ENCODE measurements at places on chromosomes 7 and 10.

- no peak for DNase-seq
Measured at GRCh38 chr10:117626228-117626627, 83.7 kb downstream of the EMX2 start.

GRCh38 chr7:155208681-155209477, 88.8 kb upstream of the INSIG1 start:
- DNase-seq, result no peak

DNA sequence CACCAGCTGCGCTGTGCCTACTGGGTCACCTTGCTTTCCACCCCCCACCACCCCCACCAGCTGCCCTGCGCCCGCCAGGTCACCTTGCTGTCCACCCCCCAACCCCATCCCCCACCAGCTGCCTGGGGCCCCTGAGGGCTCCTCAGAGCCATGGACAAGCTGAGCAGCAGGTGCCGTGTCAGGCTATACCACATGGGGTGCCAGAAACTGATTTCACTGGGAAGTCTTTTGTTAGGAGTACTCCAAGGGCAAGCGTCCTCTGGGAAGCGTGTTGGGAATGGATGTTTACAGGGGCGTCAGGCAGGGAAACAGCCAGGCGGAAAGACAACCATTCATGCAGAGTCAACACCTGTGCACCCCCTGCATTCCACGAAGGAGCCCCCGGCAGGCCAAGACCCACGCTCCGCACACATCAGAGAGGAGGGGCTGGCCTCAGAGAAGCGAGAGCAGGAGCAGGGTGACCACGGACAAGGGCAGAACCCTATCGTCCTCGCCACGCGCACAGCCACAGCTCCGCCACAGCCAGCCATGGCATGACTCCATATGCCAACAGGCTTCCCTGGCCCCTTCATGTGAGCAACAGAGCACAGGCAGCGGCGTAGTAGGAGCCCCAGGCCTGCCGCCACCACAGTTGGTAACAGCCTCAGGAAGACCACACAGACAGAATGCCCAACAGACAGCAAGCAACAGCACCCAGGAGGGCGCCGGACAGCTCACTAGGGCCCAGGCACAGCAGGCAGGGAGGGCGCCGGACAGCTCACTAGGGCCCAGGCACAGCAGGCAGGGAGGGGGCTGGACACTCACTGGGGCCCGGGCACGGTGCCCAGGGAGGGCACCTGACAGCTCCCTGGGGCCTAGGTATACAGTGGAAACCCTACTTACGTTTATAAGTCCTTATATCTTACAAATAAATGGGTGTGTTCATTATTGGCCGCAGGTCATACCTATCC, 180.8 kb downstream of the MAD1L1 start:
- no peak for DNase-seq

DNA sequence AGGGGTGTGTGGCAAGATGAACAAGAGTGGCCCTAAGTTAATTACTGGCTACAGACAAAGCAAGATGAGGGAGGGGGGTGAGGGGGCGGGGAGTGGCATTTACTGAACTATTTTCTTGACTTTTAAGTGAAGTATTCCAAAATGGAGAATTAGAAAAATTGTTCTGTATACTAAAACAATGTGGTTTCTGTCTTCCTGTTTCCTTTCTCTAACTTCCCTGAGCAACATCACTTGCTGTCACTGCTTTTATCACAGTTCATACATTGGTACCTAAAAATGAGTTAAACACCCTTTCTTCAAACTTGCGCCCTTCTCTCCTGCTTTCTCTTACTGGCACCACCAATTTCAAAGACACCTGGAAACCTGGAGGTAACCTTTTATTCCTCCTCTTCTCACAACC, 21.6 kb downstream of the PDZD8 start:
- no peak for DNase-seq

DNA sequence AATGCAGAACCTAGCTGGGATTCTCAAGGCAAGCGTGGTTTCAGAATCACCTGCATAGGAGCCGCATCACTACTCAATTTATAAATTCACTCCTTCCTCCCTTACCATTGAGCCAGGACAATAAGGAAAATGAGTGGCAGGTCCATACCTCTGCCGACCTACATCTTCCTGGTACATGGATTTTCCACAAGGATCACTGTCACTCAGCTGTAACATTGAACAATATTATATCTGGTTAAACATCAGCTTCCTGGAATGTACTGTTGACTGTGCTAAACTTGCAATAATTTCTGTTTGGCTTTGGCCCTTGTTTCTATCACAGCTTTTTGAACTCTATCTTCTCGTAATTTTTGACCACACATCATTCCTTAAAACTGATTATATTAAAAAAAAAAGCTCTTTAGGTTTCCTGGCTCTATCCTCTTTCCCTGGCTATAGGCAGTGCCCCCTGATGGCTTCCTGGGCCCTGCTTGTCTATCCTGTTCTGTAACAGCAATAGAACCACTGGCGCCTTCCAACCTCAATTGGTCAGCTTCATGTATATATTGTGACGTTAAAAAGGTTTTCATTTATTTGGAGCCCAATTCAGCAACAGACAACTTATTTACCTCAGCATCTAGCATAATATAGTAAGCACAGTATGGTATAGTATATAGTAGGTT, 59.2 kb downstream of the RNLS start:
- no peak for DNase-seq

DNA sequence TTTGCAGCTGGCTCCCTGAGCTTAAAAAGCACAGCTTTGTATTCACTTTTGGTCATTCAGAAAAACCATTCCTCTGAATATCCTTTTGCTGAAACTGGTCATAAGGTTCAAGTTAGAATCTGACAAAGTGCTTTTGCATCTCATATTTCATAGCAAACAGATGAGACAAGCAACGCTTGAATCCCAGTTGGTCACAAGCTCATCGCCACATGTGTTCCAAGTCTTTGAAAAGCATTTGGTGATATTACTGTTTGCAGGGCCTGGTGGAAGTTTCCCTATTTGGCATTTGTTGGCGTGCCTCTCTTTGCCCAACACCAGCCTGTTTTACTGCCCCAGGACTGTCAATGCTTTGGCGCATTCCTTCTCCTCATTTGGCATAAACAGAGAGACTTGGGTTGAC, 10.3 kb downstream of the TACC2 start:
- DNase-seq, result no peak

- DNase-seq, result no peak
Measured at GRCh38 chr7:3393862-3394261, 92.8 kb downstream of the SDK1 start.

GRCh38 chr7:48446721-48447120, 275.5 kb downstream of the ABCA13 start:
- DNase-seq, result no peak

DNA sequence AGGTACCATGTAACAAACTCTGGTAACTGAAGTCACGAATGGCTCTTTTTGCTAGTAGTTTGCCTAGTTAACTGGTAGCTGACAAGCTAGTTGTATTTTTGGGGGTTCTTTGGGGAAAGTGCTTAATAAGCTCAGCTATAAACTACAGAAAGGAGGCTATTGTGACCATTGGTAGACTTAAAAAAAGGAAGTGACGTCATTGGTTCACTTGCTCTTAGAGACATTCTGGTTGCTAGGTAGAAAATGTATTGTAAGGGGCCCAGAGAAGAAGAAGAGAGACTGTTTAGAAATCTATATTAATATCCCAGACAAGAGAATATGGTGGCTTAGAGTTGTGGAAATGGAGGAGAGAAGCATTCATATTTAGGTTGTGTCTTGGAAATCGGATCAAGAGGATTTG, 103.0 kb downstream of the NXPH1 start:
- DNase-seq, result no peak

- no peak for DNase-seq
Measured at GRCh38 chr7:29510028-29510427, 53.6 kb upstream of the PRR15 start.

DNA sequence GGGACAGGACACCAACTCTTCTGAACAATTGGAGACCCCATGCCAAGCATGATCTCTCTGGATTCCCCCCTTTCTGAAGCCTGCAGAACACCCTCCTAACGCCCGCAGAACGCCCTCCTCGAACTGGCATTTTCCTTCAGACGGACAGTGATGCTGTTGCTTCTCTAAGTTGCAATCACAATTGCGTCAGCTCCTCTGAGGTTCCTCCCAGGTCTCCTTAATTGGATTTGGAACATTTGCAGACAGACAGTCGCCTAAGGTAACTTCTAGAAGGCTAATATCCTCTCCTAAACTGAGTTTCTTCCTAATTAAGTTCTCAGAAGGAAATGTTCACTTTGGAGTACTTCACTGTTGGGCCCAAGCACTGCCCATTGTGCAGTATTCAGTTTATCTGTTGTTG, 20.5 kb upstream of the SERPINE1 start:
- no peak for DNase-seq

- no peak for DNase-seq
Measured at GRCh38 chr7:70647801-70648498, 484.0 kb upstream of the GALNT17 start.

GRCh38 chr10:35075228-35075627, 14.9 kb downstream of the CUL2 start:
- DNase-seq, result no peak

DNA sequence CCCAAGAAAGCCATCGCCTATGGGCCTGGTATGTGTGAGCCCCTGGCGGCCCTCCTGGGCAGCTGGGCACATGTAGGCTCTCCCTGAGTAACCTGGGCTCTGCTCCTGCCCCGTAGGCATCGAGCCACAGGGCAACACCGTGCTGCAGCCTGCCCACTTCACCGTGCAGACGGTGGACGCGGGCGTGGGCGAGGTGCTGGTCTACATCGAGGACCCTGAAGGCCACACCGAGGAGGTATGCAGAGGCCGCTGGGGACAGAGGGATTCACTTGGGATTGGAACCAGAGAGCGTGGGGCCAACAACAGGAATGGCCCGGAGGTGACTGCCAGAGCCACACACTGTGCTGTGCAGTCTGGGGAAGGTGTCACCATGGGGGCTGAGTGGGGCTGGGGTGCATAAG, 7.3 kb downstream of the FLNC start:
- DNase-seq, result no peak

GRCh38 chr10:116371737-116372136, 47.5 kb downstream of the CCDC172 start:
- DNase-seq, result no peak

GRCh38 chr10:129517680-129518057, 50.6 kb downstream of the MGMT start:
- no peak for DNase-seq

DNA sequence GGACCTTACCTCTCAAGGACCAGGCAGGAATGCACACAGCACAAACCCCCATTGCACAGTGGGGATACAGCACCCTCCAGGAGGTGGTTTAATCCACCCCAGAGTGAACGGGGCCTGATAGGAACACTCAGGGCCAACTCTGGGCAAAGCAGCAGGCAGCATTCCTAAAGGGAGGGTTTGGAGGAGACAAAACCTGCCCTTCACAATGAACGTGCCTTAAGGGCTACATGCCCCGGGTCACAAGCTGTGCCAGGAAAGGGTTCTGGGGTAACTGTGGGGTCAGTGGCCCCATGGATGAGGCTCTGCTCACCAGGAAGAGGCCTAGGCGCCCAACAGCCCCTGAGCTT, 1.1 kb downstream of the GPRIN2 start:
- peak; percentile 39 for DNase-seq

DNA sequence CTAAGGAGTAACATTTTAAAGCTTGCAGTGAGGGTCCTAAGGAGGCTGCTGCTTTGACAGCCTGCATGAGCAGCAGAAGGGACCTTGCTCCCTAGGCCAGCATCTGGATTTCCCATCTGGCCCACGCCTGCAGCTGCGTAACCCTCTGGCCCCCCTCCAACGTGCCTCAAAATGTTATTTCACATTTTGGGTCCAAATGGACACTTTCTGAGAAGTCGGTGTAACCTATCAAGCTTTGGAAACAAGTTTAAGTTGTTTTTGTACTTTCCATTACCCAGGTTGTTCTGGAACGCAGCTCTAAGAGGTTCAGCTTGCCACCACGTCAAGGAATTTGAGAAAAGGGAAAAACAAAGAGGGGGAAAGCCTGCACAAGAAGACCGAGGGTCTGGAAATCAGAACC, 338.3 kb downstream of the KCNMA1 start:
- no peak for DNase-seq

- DNase-seq, result no peak
Measured at GRCh38 chr7:8500286-8500685, 66.9 kb downstream of the NXPH1 start.

GRCh38 chr7:158834878-158835784, 5.8 kb upstream of the ESYT2 start:
- no peak for DNase-seq

DNA sequence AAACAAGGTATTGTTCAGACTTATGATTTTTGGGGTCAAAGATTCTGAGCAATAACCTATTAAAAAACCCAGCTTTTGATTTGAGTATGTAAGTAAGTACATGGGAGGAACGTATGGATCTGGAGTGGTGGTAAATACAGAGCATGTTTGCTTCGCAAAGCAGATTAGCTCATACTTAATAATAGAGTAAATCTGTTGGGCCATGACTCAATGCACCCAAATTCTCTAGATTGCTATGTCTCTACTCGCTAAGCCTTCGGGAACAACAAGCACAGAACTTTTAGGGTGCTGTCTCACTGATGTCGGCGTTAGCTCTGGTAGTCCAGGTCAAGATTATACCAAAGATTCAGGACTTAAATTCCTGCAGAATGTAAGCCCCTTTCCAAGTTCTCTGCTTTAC, 807 bp upstream of the MINPP1 start:
- peak; percentile 2 for DNase-seq

GRCh38 chr10:12499076-12499986, 150.0 kb downstream of the CAMK1D start:
- no peak for DNase-seq

DNA sequence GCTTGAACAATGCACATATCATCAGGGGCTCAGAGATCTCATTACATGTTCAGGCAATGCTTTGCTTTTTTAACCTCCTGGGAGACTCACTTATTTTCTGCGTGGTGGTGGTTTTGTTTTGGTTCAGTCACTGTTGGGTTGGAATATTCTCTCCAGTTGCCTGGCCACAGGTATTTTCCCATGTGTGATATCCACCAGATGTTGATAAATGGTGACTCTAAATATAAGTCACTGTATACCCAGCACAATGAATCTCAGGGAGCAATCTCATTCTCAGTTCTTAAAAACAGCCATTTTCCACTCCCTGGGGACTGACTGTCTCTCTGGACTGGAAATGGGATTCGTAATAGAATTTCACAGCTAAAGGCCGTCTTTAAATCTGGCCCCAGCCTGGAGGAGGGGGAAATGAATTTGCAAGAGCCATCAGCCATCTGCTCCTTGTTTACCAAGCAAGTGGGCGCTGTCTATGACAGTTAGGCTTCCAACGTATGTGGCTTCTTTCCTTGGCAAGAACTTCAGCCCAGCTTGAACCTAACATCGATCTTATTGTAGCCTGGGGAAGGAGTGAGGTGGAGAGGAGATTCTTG, 1106.2 kb downstream of the NRG3 start:
- no peak for DNase-seq

DNA sequence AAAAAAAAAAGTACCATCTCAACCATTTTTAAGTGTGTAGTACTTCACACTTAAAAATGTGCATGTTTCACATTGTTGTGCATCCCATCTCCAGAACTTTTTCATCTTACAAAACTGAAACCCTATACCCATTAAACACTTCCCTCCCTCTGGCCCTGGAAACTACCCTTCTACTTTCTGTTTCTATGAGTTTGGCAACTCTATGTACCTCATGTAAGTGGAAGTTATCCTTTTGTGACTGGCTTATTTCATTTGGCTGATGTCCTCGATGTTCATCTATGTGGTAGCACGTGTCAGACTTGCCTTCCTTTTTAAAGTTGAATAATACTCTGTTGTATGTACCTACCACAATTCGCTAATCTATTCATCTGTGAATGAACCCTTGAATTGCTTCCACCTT, 12.2 kb downstream of the KCNMA1 start:
- DNase-seq, result no peak

- no peak for DNase-seq
Measured at GRCh38 chr10:71367271-71367670, 29.4 kb upstream of the CDH23 start.

- DNase-seq, result no peak
Measured at GRCh38 chr10:28710202-28710886, 33.0 kb downstream of the BAMBI start.

- peak; percentile 23 for DNase-seq
Measured at GRCh38 chr10:3094609-3095036, 27.3 kb downstream of the PFKP start.

All from neural progenitor cell (in vitro differentiated cells).